ENCODE measurements at places on chromosomes 12 and 14.

GRCh38 chr14:35043046-35043445 is 3.0 kb upstream of the FAM177A1 start:
- no peak for DNase-seq

DNA sequence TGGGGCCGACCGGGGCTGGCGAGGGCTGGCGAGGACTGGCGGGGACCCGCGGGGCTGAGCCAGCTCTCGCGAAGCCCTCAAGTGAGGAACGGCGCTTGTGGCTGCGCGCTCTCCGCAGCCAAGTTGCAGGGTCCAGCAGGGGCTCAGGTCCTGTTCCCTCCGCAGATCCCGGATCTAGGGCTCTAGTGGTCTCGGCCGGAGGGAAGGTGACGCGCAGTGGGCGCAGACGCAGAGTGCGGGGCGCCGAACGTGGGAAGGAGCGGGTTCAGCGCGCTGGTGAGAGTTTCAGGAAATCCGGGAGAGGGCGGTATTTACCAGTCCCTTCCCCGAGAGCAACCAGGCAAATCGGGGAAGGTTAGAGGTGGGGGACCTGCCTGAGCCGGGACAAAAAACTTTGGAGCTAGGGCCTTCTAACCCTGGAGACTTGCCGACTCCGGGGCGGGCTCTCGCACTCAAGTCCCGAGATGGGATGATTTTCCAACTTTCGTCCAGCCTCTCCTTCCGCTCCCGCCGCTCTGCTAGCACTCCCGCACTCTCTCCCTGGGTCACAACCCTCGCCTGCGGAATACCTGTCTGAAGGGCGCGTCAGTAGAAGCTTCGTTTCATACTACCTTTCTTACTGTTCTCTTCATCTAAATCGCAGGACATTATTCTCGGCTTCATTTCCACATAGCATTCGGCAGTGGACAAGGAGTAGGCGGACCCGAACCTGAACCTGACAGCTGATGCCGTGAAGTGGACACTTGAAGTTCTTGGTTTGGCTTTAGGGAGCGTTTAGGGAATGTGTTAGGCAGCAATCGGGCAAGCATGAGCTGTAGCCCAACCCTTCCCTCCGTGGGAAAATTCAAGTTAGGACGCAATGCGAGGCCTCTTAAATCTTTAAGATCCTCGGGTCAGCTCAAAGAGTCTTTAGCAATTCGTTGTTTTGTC is 13.6 kb upstream of the PAX9 start:
- no peak for DNase-seq

DNA sequence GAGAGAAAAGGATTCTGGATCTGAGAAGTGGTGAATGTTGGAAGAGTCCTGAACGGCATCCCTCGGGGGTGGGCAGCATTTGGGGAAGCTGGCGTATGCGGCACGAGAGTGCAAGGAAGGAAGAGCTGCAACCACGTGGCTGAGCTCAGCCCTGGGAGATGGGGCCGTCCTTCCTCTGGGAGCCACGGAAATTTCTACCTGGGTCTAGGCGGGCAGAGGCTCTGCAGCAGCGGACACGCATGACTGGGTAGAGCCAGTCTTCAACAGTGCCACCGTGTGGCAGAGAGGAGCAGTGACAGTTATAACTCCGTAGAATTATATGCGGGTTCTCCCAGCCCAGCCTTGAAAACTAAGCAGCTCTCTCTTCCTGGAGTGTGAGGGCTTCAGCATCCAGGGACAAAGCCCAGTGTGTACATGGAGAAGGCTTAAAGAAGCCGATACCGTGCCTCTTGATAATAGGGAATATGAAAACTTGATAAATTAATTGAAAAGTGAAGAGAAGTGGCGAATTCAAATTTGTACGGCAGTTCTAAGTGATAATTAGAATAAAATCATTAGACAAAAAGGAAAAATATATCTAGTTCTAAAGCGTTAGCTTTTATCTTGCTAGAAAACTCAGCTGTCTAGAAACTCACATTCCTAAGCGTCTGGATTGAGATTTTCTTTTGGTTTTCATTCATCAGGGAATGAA is 82.9 kb upstream of the STXBP6 start:
- no peak for DNase-seq

- no peak for DNase-seq
Observed at GRCh38 chr14:61551384-61551783, 143.9 kb upstream of the HIF1A start.

DNA sequence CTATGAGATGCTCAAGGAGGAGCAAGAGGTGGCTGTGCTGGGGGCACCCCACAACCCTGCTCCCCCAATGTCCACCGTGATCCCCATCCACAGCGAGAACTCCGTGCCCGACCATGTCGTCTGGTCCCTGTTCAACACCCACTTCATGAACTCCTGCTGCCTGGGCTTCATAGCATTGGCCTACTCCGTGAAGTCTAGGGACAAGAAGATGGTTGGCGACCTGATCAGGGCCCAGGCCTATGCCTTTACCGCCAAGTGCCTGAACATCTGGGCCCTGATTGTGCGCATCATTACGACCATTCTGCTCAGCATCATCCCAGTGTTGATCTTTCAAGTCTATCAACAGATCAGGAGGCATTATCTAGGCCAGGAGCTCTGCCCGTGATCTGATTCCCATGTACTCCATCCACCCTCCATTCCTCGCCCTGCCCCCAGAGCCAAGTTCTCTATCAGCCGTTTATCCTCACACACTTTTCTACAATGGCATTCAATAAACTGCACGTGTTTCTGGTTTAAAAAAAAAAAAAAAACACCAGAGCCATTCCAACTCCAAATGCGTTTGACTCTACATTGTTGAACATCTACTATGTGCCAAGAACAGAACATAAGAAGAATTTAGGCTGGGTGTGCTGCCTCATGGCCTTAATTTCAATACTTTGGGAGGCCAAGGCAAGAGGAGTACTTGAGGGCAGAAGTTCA is 17.5 kb downstream of the ATXN2 start:
- DNase-seq, result no peak

DNA sequence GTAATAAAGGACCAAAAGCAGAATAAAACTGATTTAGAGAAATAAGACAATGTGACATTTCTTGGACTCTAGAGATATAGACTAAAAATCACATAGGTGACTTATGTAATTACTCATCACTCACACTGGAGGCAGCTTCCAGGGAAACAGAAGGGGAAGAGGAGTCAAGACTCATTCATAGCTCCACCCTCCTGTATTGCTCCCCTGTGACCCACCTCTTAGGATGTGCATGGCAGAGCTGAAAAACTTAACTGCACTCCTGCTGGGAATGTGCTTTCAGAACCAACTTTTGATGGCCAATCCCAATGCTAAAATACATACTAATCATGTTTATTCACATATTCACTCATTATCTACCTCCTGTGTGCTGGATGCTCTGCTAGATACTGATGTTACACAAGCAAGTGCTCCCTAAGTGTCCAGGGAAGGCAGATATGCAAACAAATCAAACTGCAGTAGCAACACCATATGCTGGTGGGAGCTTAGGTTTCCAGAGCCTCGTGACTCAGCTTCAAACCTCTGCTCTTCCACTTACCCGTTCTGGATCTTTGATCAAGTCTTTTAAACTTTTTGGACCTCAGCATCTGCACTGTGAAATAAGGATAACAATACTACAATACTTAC is 316.1 kb downstream of the GALC start:
- DNase-seq, result no peak

DNA sequence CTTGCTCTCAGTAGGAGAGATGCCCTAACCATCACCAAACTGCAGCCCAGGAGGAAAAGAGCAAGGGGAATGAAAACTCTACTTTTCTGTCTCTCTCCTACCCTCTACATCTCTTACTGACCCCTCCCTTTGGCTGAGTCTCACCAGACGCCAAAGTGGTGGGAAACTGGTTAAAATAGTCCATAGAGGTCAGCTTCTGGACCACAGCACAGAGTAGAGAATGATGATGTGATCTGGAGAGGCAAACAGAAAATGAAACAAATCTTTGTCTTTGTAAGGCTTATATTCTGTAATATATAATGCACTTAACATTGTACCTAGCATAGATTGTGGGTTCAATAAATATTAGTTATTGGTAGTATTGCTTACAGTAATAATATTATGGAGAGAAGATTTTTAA is 81.0 kb upstream of the GARIN2 start:
- no peak for DNase-seq

- DNase-seq, result no peak
Observed at GRCh38 chr12:26370098-26370497, 174.7 kb downstream of the SSPN start.

DNA sequence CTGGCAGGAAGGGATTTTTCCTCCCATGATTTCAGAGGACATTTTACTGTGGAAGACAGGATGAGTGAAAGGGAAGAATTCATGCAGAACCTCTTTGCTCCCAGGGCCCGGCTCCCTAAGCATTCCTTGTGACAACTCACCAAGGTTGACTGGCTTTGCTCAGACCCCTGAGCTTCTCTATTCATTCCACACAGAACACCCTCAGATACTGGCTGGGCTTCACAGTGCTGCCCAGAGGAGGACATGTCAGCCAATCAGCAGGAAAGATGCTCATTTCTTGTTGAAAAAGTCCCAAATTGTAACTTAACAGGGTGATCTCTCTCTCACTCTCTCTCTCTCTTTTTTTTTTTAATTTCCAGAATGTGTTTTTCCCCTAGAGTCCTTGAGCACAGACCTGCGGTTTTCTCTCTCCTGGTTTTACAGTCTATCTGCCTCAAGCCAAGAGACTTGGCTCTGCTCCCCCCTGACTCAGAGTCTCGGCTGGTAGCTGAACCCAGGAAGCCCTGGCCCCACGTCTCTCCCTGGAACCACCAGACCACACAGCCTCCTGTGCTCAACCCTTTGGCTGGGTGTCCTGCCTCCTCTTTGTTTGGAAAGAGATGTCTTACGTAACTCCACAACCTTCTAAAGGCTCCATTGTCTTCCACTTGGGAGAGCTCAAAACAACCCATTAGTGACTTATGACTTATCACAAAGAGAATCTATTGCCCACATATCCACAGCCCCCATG is 43.9 kb downstream of the SSPN start:
- DNase-seq, result no peak

GRCh38 chr14:89067293-89067972 is 243.0 kb downstream of the TTC8 start:
- no peak for DNase-seq

- no peak for DNase-seq
Observed at GRCh38 chr14:67908052-67908754, 88.6 kb downstream of the RAD51B start.

GRCh38 chr14:96130854-96131253 is 73.8 kb upstream of the BDKRB2 start:
- no peak for DNase-seq

Data from cortex of kidney (tissue), 1 donor.